ENCODE measurements at places on chromosomes 5 and 9. TPM values are rescaled to one million over a fixed set of nuclear protein-coding genes. Genes with fewer than 3 reads are reported as not detected.
A peak's percentile ranks its signal among the peaks of the same experiment; 100 is the strongest.

Gene HK3
- 173 TPM for total RNA-seq

- DNase-seq = no peak
Measured at GRCh38 chr9:5416953-5417352, 20.8 kb downstream of the PLGRKT start.

- no peak for DNase-seq
Measured at GRCh38 chr5:56710826-56711590, 104.3 kb upstream of the MAP3K1 start.

DNA sequence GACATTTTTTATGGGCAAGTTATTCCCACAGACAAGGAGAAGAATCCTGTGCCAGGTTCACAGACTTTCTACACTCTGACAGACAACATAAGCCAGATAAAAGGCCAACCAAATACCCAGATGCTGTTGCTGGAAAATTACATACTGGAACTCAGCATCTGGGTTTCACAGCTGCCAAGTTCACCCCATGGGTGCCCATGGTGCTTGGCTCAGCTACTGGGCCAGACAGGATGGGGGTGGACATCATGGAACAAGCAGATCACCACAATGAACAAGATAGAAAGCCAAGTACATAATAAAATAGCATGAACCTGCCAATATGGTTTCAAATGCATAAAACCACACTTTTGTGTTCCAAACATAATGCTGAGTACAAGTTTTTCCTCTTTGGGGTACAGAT, 999.8 kb downstream of the NR2F1-AS1 start:
- DNase-seq = no peak

DNA sequence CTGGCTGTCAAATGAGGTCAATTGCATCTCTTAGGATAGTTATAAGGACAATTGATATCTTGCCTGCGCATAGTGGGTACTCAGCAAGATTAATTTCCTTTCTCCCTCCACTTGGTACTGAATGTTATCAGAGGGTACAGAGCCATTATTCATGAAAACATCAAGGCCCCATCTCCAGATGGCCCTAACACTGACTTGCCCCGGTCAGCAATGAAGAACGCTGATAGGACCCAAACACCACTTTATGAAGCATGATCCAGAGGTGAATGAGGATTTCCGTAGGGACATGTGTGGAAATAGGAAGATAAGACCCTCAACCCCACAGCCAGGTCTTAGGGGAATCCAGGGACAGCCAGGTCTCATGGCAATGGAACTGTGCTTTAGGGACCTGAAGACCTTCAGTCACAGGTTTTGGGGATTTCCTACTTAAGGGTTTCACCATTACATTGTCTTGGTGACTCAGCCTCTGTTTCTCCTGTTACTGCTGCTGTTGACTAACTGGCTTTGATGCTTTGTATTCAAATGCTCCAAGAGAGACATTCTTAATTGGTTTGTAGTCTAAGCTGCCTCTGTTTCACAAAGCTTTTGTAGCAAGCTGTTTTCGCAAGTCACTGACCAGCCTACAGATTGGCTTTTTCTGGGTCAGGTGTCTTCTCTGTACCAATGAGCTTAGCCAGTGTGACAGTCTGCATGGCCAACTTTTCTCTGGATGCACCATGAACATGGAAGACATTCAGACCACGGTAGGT, 35.3 kb upstream of the IQGAP2 start:
- no peak for DNase-seq

DNA sequence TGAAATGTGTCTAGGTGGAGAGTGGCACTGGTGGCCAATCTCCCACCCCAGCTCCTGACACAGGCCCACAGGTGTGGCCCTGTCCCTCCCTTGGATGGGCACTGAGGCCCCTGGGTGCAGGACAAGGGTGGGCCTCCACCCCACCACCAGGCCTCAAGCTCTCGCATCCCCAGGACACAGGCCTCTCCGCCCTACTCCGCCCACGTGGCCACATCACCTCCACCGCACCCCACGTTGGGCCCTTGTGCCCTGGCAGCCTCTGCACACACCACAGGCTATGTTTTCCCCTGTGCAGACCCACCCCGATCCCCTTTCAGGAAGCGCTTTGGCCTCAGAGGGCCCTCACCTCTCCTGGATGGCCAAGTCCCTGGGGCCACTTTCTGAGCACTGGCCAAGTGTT, 54.7 kb downstream of the SECISBP2 start:
- peak; percentile 77 for DNase-seq

Gene ARL15
- 70.2 TPM for total RNA-seq

Gene AIF1L
- 215 TPM for total RNA-seq

- no peak for DNase-seq
Measured at GRCh38 chr5:80963966-80964481, 3.9 kb downstream of the RASGRF2 start.

GRCh38 chr9:118674942-118675341, 694.3 kb downstream of the BRINP1 start:
- DNase-seq = no peak

Gene ABL1
- total RNA-seq = 55.5 TPM

DNA sequence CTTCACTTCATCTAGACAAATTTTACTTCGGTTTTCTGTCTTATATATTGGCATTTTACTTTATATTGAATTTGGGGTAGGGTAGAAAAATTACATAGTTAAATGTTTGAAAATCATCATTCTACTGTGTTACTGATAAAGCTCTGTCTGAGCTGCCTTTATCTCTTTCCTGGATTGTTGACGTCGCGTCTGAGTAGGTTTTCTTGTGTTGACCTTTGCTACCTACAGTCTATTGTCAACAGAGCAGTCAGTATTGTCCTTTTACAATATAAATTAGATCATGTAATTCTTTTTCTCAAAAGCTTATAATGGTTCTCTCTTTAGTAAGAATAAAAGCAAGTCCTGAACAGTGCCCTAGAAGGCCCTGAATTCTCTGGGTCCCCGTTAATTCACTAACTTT, 128.2 kb downstream of the HACD4 start:
- no peak for DNase-seq

- DNase-seq = no peak
Measured at GRCh38 chr5:160469156-160470144, 47.8 kb downstream of the PTTG1 start.

DNA sequence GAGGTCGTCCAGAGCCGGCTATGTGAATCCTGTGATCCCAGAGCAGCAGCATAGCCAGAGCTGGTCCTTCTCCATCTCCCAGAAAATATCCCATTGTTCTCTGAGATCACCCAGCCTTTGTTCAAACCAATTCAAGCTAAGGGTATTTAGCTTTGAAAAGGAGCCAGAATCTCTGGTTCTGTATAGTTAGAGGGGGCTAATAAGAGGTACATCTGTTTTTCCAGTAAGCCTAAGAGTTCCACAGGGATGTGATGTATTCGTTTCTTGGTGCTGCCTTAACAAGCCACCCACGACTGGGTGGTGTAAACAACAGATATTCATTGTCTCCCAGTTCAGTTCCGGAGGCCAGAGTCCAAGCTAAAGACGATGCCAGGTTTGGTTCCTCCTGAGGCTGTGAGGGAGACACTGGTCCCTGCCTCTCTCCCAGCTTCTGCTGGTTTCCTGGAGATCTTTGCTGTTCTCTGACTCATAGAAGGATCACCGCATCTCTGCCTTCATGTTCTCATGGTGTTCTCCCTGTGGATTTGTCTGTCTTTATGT, 344.8 kb downstream of the MTRR start:
- DNase-seq = no peak

DNA sequence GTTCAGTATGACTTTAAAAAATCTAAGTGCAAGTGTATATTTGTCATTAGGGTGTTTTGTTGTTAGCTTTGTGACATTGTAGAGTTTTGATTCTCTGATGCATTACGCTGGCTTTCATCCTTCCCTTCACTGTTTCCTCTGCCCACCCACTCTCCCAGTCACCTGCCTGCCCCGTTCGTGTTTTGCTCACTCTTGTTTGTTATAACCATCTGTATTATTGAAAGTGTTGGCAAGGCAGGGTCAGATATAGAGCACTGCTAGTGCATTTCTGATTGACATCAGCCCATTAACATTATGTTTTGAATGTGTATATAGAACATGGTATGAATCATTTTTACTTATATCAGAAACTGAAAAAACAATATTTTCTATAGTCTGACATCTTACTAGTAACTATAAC, 27.3 kb downstream of the SCGB3A1 start:
- DNase-seq = no peak

- no peak for DNase-seq
Measured at GRCh38 chr9:16132513-16132912, 579.7 kb downstream of the CCDC171 start.

Gene IL17B
- total RNA-seq = 1.4 TPM

DNA sequence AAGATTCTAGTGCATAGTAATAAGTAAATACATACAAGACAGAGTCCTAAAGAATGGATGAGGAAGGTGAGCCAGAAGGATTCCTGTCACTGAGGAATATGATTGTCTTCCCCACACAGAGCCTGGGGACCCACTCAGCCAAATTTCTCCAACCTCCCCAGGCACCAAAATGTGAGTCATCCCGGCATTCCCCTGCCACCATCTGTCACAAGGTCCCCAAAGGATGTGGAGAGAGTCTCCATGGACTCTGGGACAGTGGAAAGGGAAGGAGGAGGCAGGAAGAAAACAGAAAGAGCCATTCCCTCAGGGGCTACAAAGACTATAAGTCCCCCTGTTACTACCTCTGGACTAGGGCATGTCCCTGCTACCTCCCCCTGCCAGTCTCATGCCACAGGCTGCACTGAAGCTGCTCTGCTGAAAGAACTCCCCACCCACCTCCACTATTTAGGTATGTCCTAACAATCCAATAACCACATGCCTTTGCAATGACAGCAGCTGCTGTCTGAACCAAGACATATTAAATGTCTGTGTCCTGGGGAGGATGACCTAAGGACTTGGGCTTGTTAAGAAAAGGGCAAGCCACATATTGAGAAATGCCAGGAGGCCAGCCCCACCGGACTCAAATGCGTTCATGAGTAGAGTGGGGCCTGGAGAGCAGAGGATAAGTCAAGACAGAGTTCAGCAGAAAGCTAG, 10.7 kb upstream of the OR5C1 start:
- no peak for DNase-seq

DNA sequence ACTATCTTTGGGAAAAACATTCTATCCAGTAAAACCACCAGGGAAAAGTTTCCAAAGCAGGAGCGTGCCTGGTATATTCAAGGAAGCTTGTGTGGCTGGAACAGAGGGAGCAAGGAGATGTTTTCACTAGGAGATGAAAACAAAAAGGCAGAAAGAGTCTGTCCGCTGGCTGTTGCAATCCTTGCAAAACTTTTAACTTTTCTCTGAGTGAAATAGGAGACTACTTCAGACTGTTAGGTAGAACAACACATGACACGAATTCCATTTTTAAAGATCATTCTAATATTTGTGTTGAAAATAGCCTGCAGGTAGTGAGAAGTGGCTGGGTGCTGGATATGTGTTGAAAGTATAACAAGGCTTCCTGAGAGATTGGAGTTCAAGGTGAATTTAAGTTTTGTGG, 69.5 kb downstream of the PRR16 start:
- no peak for DNase-seq

DNA sequence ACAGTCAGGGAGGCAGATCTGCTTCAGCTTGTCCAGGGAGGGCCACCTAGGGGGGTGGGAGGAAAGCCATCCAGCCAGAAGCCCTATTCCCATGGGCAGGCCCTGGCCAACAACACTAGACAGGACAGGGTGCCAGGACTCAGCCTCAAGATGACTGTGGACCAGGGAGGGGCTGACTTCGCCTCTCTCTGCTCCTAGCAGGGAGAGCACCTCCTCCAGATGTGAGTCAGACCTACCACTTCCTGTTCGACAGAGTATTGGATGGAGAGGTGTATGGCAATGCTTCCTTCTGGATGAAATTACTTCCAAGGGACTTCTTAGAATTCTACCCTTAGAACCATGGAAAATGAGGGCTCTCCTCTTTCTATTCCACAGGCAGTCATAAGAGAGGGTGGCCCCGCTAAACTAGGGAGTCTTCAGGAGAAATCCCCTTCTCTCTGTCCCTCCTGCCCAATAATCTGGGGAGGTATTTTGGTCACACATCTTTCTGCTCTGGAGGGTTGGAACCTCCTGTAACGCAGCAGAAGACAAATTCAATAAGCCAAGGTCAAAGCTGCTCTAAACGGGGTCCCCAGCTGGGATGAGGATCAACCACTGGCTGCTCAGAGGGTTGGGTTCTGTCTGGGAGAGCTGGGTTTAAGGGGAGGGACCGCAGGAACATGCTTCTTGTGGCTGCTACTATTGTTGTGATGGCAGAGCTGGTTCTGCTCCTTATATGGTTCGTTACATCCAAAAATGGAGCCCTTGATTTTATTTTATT, 23.2 kb upstream of the RCL1 start:
- no peak for DNase-seq

DNA sequence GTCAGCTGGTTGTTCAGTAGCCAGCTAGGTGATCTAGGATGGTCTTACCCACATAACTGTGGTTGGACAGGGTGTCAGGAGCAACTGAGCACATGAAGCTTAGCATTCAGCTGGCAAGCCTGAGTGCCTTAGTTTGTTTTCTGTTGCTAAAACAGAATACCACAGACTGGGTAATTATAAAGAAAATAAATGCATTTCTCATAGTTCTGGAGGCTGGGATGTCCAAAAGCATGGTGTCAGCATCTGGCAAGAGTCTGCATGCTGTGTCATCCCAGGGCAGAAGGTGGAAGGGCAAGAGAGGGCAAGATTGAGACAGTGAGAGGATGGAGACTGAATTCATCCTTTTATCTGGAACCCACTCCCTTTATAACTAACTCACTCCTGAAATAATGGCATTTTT, 921.5 kb downstream of the TLE4 start:
- no peak for DNase-seq

Gene GRXCR2
- total RNA-seq = not detected

Gene REXO4
- 22.8 TPM for total RNA-seq

DNA sequence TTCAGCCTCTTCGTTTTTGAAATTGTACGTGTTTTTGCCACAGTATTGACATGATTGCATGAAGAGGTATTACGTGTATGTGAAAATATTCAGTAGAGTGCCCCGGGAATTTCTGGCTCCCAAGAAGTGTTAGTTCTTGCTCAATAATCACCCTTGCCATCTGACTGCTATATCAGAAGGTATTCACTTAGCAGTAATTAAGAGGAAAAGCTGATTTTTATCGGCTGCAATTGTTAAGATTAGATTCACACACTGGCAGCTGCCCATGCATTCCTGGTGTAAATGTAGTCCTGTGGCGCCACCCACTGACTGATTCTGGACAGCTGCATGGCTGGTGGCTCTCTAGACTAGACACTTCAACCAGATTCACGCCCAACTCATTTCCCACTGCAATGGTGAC, 440.1 kb upstream of the ADAMTS16 start:
- DNase-seq = no peak

DNA sequence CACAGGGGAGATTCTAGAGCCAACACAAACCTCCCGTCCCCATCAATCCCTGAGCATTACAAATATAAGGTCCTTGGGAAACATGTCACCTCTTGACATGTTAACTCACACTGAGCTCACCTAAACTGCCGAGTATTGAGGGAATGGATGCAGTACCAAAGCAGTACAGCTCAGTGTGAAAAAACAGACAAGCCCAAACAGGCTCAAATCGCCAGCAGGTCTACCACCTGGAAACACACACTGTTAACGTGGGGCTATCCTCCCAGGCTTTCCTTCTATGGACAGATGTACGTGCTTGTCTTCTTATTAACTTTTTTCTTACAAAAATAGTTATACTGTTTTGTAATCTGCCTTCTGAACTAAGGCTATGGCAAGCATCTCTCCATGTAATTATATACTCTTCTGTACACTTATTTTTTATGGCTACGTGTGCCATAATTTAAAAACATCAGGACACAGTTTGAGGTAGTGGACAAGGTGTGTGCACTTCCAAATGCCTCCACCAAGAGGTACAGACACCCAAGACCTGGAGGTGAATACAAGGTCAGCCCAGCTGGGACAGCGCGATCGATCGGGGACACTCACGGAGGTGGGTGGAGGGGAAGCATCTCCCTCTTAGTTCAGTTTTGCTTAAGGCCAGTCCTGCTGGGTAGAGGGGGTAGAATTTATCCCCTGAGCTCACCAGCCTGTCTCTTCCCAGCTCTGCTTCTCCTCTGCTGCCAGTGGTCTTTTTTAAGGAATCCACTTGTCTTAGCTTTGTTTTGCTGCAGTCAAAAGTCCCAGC, 76.5 kb downstream of the DAP start:
- no peak for DNase-seq
